ENCODE measurements at places on chromosomes 2 and 18. TPM values are rescaled to one million over a fixed set of nuclear protein-coding genes. Genes with fewer than 3 reads are reported as not detected.

Gene SPHKAP
- total RNA-seq = 0.26 TPM

Gene FARSB
- 19.8 TPM for total RNA-seq

Gene SLC30A3
- total RNA-seq = not detected

Gene FOXI3
- not detected for total RNA-seq

Gene VWA3B
- not detected for total RNA-seq

Gene AQP12A
- not detected for total RNA-seq

Gene HOXD4
- not detected for total RNA-seq

Gene ZNG1B
- 9.6 TPM for total RNA-seq

Gene HOXD13
- not detected for total RNA-seq

Gene SEPTIN10
- 51.9 TPM for total RNA-seq

Gene TRAK2
- 21.0 TPM for total RNA-seq

Gene CEP68
- total RNA-seq = 5.2 TPM

Gene BCL11A
- total RNA-seq = 2.5 TPM

Gene TMEM237
- total RNA-seq = 35.3 TPM

Gene COL5A2
- 529 TPM for total RNA-seq

Gene UNC80
- total RNA-seq = not detected

Gene ABCB11
- not detected for total RNA-seq

Gene EML6
- not detected for total RNA-seq

Gene CD8A
- not detected for total RNA-seq

Gene ZNF892
- 5.7 TPM for total RNA-seq

Gene CHRNG
- 3.3 TPM for total RNA-seq

Gene DSC3
- 1.4 TPM for total RNA-seq

Gene DAW1
- total RNA-seq = 0.32 TPM

Gene TUBB8B
- not detected for total RNA-seq

Gene RAB11FIP5
- total RNA-seq = 29.0 TPM

Gene MRO
- total RNA-seq = not detected

Gene ANKAR
- 2.1 TPM for total RNA-seq

Gene DUSP2
- 0.40 TPM for total RNA-seq

Gene EPHA4
- 6.8 TPM for total RNA-seq

Gene OSBPL6
- total RNA-seq = 2.9 TPM

Gene MAB21L4
- not detected for total RNA-seq

Gene YWHAQ
- 358 TPM for total RNA-seq

Gene PLCD4
- 9.3 TPM for total RNA-seq

Gene SFT2D3
- 4.8 TPM for total RNA-seq
